ENCODE measurements at places on chromosomes 13 and 19.
A peak's percentile ranks its signal among the peaks of the same experiment; 100 is the strongest.

DNA sequence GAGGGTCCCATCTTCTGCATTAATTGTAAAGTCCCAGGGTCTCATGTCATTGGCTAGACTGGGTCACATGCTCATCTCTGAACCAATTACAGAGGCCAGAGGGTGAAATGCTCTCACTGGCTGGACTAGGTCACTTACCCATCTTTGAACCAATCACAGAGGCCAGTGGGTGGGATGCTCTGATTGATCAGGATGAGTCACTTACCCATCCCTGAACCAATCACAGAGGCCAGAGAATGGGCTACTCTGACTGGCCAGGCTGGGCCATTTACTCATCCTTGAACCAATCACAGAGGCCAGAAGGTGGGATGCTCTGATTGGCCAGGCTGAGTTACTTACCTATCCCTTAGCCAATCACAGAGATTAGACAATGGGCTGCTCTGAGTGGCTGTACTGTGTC is 5.3 kb downstream of the MISP start:
- no peak for DNase-seq

DNA sequence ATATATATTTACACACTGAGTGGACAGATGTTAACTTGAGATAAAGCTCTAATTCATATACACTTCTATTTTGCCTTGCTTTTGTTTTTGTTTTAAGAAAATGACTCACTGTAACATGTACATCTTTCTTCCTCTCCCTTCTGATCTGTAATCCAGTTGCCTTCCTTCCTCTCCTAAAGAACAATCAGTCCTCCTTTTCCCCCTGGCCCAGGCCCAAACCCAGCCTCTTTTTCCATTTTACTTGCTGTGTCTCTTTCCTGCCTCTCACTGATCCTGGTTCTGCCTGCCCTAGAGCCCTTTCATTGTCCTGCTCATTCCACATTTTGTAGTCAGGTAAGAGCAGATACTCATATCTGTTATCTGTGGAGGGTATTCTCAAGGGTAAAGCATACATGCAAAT is 50.8 kb downstream of the ZAR1L start:
- DNase-seq: no peak

DNA sequence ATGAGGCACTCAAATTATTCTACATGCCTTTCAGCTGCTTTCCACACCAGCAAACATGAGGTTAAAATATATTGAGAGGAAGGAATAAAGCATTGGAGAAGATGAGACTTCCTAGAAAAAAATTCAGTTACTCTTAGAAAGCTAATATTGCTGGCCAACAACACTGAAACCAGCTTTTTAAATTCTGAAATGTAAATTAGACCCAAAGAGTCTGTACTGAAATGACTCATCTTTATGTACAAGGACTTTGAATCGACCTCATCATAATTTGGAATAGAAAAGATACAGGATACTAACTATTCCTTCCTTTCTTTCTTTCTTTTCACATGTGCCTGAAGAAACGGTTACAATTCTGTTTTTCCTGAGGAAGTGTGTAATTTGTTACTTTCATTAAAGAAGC is 6.5 kb upstream of the HSPH1 start:
- DNase-seq: no peak

- no peak for DNase-seq
Measured at GRCh38 chr19:54252243-54252642, 4.8 kb downstream of the LILRB5 start.

- DNase-seq: no peak
Measured at GRCh38 chr19:12749938-12750521, 1.6 kb upstream of the BEST2 start.

DNA sequence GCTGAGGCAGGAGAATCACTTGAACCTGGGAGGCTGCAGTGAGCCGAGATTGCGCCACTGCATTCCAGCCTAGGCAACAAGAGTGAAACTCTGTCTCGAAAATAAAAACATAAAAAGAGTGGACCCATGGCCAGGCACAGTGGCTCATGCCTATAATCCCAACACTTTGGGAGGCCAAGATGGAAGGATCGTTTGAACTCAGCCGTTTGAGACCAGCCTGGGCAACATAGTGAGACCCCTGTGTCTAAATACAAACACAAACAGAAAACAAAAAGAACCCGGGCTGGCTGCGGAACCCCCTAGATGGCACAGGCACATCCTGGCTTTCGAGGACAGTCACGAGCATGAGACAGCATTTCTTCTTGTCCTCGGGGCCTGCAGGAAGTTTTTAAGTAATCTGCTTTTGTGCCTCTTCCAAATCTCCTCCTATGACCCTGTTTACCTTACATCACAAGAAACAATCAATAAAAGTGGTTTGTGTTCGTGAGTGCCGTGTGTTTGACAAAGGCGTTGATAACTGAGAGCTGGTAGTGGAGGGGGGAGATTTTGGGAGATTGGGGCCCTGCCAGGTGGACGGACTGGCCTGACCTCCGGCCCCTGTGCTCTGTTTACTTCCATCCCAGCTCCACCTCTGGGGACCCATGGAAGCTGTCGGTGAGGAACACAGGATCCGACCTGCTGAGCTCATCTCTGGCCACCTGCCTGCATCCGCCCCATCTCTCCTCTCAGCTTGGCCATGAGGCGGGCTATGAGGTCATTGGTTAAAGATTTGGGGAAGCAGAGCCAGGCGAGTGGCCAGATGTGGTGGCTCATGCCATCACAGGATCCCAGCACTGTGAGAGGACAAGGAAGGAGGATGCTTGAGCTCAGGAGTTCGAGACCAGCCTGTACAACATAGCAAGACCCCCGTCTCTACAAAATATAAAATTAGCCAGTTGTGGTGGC is 5.9 kb upstream of the GDF15 start:
- peak; percentile 56 for DNase-seq

GRCh38 chr19:48390188-48391099 is 907 bp downstream of the KDELR1 start:
- DNase-seq: peak; percentile 75

- no peak for DNase-seq
Measured at GRCh38 chr19:49418511-49418910, 4.7 kb downstream of the PTH2 start.

DNA sequence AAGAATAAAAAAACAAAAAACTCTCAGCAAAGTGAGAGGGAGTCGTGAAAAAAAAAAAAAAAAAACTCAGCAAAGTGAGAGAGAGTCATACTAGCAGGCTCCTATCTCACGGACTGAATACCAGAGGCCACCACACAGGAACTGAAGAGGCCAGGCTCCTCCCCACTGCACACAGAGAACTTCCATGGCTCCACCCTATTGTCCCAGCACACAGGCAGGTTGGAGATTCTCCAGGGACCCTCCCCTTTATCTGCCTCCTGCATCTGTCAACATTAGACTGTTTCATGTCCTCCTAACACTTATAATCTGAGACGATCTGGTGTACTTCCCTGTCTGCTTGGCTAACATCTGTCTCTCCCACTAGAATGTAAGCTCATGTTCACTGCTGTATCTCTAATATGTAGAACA is 37.0 kb upstream of the FARP1 start:
- no peak for DNase-seq

DNA sequence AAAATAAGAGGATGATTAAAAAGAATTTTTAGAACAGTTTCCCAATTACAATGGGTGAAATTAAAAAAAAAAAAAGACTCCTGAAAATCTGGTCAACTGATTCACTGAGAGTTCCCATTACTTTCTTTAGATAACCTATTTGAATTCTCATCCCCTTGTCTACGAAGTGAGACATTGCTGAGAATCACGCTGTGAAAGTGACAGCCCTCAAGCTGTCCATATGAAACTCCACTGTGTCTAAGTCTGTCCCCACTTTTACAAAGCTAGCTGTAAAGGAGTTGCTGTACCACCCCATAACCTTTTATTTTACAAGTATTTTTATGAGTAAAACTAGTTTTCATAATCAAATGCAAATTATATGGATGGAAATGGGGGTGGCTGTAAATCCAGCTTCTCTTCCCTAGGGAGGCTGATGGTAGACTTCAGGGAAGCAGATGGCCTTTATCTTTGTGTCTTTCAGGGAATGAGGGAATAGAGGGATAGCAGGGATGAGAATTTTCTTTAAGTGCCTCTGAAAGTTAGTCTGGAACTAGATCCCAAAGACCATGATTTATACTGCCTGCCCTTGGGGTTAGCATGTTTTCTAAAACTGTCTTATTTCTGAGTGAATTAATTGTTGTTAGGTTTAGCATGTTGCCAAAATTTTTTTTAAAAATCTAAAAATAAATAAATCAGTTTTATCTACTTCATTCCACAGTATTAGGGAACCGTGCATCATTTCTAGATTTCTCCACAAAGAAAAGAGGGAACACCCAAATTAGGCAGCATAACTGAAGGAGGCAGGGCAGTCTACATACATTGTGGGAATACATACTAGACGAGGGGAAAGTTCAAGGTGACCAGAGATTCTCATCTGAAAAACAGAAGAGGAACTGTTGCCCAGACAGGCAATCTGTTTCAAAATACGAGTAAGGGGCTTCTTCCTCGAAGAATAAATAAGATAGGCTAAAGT is 1219.1 kb downstream of the UQCRFS1 start:
- DNase-seq: no peak

GRCh38 chr13:38239874-38240273 is 109.8 kb upstream of the UFM1 start:
- DNase-seq: no peak

DNA sequence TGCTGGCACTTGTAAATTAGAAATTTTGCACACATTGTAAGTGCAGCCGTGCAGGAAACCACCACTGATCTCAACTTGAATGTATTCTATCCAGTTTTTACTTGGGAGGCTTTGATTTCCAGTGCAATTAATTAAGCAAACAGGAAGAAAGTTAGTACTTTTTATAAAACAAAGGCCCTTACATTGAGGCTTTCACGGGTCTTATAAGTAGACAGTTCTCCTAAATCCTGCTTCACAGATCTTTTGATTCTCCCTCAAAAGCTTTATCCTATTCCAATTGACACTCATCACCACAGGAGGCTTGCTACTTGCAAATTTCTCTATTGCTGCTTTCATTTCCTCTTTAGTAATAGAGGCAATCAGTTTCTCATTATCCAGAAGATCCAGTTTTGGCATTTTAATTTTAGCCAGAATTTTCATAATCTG is 90.1 kb downstream of the ERCC5 start:
- no peak for DNase-seq

DNA sequence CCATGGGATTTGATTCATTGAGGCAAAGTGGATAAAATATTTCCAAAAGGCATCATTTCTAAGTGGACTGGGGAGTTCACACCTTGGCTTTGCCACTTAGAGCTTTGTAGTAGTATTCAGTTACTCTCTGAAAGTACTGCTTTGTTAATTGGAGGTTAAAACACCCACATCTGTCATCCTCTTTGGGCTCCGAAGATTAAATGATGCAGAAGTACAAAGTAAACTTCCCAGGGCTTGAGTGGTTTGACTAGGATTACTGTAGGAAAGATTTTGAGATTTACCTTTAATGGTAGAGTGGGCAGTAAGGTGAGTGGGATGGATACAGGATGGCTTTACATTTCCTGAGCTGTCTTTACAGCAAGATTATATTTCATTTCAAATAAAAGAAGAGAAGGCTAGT is 42.4 kb downstream of the WASF3 start:
- DNase-seq: no peak

- no peak for DNase-seq
Measured at GRCh38 chr19:58563823-58564222, 5.4 kb upstream of the UBE2M start.

GRCh38 chr13:113904411-113904810 is 40.5 kb upstream of the GAS6 start:
- DNase-seq: no peak
